ENCODE measurements at places on chromosomes 3 and 15. TPM values are rescaled to one million over a fixed set of nuclear protein-coding genes. Genes with fewer than 3 reads are reported as not detected.

The KLHL6 gene
- 0.89 TPM for total RNA-seq

The SLC24A5 gene
- not detected for total RNA-seq

The ITIH1 gene
- not detected for total RNA-seq

The CCDC71 gene
- total RNA-seq = 6.7 TPM

The CHDH gene
- 8.6 TPM for total RNA-seq

The VEPH1 gene
- total RNA-seq = 5.8 TPM

The CCDC9B gene
- 0.58 TPM for total RNA-seq

The ROBO1 gene
- total RNA-seq = 5.4 TPM

The DTWD1 gene
- total RNA-seq = 2.9 TPM

- no peak for DNase-seq
Measured at GRCh38 chr3:31129241-31129640, 234.8 kb upstream of the GADL1 start.

DNA sequence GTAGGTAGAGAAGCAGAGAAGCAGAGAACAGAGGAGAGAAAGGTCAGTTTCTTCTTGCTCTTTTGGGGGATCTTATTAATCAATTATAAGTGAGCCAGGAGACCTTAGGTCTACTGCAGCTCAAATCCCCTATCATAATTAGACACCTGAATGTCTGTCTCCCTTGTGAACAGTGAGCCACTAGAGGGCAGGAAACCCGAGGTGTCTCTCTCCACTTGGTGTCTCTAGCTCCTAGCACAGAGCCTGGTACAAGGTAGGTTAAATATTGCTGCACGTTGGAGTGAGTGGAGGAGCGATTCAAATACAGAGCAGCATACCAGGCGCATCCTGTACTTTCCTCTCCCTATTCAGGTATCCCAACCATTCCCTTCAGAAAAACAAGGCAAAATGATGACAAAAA, 2.0 kb upstream of the ST8SIA2 start:
- DNase-seq = peak; percentile 45

GRCh38 chr15:80929689-80930088, 59.9 kb downstream of the MESD start:
- no peak for DNase-seq

DNA sequence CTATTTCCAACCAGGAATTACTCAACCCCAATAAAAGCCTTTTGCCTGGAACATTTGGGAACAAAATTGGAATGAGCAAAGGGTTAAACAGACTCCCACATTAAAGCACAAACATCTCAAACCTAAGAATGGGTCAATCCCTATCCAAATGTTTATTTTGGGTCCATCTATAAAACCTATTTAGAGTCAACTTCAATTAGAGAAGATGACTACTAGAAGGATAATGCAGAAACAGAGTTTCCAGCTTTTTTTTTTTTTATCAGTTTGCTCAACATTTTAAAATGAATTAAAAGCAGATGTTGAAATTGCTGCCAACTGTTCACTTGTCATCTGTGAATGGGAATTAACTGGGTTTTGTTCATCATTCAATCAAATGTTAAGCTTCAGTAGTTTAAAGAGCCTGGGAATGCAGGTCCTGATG, 4.1 kb upstream of the TBC1D23 start:
- no peak for DNase-seq

GRCh38 chr3:194450341-194450740, 36.5 kb downstream of the ATP13A3 start:
- DNase-seq = peak; percentile 42

DNA sequence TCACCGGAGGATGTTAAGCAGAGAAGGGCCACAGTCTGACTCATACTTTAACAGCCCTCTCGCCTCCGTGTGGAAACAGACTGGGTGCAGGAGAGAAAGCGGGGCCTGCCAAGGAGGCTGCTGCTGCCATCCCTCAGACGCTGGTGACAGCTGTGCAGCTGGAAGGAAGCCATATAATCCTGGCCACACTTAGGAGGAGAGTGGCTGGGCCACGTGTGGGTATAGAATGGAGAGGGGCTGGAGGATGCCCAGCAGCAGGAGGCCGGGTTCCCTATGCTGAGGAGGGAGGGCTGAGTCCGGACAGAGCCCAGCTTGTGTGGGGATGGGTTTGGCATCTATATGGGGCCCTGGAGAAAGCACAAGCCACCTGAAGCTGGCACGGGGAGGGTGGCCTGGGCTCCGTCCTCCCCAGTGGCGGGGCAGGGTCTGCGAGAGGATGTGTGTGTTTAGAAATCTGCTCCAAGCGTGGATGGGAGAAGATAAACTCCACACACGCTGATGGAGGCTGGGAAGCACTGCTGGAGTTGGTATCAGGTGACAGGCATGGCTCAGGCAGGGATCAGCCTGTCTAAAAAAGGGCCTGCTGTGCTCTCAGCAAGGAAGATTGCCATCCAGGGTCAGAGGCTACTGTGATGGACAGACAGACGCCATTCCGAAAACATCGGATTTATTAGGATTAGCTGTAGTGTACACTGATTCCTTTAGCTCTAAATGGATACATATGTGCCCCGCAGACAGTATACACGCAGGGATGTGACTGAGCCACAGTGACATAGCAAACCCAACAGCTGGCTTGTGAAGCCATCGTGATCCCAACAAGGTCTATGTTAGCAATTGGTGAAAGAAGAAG, 15.9 kb downstream of the ABTB1 start:
- peak; percentile 68 for DNase-seq

- DNase-seq = no peak
Measured at GRCh38 chr3:127356381-127356780, 68.5 kb upstream of the PRR20G start.

DNA sequence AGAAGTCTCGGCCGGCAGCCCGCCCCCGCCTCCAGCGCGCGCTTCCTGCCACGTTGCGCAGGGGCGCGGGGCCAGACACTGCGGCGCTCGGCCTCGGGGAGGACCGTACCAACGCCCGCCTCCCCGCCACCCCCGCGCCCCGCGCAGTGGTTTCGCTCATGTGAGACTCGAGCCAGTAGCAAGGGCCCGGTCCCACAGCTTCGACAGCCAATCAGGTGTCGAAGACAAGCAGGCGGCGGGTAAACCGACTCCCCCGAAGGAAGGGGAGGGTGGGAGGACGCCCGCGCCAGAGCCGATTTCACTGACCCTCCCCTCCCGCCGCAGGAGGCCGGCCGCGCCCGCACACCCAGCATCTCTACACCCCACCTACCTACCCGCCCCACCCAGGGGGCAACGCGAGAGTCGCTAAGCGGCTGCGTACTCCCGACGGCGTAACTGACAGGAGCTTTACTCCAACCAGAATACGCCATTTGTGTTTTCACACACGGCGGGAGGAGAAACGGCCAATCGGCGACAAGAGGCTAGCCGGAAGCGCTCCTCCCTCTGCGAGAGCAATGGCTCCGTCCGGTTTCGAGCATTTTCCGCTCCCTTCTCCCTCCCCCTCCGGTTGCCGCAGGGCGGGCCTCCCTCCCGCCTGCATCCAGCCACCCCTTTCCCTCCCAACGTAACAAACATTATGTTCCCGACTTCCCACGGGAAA, 633 bp upstream of the SETD5 start:
- peak; percentile 98 for DNase-seq

- DNase-seq = no peak
Measured at GRCh38 chr3:112261742-112262141, 32.3 kb downstream of the SLC9C1 start.

GRCh38 chr3:102233881-102234280, 200.9 kb upstream of the ZPLD1 start:
- no peak for DNase-seq

- DNase-seq = no peak
Measured at GRCh38 chr15:74339371-74339770, 28.1 kb downstream of the CYP11A1 start.

DNA sequence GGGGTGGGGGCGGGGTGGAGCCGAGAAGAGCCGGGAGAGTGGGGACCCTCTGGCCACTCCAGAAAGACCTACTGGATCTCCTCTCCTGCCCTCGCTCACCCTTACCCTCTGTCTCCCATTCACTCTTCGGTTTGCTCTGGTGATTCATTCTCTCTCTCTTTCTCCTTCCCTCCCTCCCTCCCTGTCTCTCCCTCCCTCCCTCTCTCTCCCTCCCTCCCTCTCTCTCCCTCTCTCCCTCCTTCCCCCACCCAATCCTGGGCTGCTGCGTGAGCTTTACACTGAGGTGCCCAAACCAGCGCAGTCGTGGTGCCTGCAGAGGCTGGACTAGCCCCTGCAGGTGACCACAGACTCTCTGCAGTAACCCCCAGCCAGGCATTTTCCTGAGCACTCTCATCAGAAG, 32.2 kb upstream of the ADAMTS17 start:
- no peak for DNase-seq

DNA sequence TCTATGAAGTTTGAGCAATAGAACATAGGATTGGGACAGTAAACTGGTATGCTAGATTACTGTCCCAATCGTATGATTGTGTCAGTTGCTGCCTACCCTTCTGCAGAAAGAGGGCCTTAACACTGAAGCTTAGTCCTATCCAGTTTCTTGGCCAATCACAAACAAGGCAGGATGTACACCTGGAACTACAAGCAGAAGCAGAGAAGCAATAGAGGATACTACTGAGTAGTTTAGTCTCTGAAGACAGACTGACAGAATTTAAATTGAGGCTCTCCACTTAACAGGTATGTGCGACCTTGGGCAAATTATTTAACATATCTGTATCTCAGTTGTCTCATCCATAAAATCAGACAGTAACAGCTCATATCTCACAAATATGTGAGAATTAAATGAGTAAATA, 85.0 kb downstream of the ZNF280D start:
- DNase-seq = no peak

Data from stomach (tissue), 19 donors.